Activated CD4-positive, alpha-beta T cell treated with anti-CD3 and anti-CD28 coated beads, Interleukin-2, amount 10 ng/mL, durations not matched to agents 7 days and 5 days (primary cell): ENCODE measurements at places on chromosomes 7 and 10.
A peak's percentile ranks its signal among the peaks of the same experiment; 100 is the strongest.

DNA sequence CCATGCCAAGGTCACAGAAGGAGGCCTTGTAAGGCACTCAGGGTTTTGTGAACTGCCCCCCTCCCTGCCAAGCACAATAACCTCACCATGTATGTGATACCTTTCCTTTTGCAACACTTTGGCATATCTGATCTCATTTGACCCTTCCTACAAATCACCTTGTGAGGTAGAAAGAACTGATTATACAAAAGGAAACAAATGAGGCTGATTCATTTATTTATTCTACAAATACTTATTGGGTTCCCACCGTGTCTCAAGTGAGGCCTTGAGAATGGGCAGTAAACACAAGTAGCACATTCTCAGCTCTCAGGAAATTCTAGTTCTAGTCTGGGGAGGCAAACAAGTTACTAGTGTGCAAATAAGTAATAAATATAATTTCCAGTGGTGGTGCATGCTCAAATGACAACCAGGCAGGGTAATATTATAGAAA, 19.6 kb downstream of the PLCE1 start:
- no peak for DNase-seq

DNA sequence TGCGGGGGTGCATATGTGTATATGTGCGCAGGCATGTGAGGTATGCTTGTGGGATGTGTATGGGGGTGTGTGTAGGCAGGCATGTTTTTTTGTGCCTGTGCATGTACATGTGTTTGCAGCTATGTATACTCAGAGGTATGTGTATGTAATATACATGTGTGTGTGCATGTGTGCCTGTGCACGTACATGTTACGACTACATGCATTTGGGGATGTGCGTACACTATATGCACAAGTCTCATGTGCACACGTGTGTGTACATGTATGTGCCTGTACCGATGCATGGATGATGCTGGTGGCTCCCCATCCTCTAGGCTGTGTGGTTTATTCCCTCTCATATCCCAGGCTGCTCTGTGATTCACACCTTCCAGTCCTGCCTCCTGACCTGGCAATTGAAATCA, 69.2 kb downstream of the C10orf105 start:
- DNase-seq, result no peak

- no peak for DNase-seq
Measured at GRCh38 chr10:26911811-26912461, 51.2 kb upstream of the ABI1 start.

GRCh38 chr10:27145937-27146336, 8.2 kb downstream of the YME1L1 start:
- DNase-seq, result no peak

DNA sequence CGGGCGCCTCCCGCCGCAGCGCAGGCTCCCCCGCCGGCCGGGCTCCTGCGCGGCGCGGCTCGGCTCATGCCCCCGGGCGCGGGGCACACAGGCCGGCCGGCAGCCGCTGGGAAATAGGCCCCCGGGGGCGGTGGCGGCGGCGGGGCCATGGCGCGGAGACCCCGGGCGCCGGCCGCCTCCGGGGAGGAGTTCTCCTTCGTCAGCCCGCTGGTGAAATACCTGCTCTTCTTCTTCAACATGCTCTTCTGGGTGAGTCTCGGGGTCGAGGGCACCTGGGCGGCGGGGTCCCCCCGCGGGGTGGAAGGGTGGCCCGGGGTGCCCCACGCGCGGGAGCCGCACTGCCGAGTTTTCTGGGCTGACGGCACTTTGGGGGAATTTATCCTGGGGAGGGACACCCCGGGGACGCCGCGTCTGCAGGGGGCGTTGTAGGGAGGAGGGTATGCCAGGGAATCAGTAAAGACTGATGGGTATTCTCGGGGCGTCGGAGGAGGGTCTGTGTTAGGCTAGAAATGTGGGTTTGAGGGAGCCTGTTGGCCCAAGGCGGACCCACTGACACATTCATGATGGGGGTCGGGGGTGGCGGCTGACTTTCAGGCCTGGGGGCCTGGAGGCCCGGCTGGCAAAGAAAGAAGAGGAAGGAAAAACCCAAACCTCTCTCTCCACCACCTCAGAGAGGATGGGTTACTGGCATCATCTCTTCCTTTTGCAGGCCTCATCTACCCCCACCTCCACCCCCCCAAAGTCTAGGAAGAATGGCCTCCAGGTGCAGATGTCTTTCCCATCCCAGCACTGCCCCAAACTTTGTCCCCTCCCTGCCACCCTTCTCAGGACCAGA, 544 bp downstream of the TSPAN33 start:
- peak; percentile 22 for DNase-seq

GRCh38 chr7:874031-874749, 2.2 kb upstream of the GET4 start:
- no peak for DNase-seq

- no peak for DNase-seq
Measured at GRCh38 chr7:12583176-12583575, 12.7 kb downstream of the SCIN start.

- DNase-seq, result no peak
Measured at GRCh38 chr7:154741131-154741530, 261.8 kb downstream of the PAXIP1 start.

- no peak for DNase-seq
Measured at GRCh38 chr10:20963056-20963455, 65.9 kb upstream of the NEBL start.

- DNase-seq, result no peak
Measured at GRCh38 chr10:27724287-27724686, 21.3 kb downstream of the MKX start.

DNA sequence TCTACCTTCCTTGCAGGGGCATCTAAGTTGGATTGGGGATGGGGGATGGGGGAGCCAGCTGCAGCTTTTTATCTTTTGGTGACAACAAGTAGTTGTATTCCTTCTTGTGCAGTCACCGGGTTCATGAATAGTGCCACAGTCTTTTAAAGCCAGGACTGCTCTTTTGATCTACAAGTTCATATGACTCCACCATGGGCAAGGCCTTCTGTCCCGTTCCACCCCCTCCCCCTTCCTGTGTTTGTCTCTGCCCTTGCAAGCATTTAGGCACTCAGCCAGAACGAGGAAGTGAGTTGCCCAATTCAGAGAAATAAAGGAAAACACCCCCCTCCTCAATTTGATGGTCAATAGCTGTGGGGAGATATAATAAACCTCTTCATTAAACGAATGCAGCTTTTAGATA, 44.8 kb upstream of the EGR2 start:
- no peak for DNase-seq

GRCh38 chr7:17136126-17136525, 162.3 kb upstream of the AHR start:
- no peak for DNase-seq

- no peak for DNase-seq
Measured at GRCh38 chr10:79542626-79543025, 17.6 kb downstream of the SFTPA2 start.

DNA sequence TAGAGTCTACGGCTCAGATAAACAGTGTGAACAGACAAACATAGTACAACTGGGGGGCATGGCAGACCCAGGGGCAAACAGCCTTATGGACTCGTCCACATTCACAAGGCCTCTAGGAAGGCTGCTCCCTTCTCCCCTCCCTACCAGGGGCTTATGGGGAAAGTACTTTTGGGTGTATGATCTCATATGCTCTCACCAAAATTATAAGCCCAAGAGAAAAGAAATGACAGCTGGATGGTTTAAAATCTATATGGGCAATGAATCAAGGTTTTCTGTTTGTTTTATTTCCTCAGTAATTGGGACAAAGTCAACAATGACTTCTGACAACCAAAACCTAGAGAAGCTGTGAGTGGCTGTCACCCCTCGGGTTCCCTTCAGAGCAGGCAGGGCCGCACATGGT, 144.4 kb downstream of the PKD1L1 start:
- DNase-seq, result no peak

DNA sequence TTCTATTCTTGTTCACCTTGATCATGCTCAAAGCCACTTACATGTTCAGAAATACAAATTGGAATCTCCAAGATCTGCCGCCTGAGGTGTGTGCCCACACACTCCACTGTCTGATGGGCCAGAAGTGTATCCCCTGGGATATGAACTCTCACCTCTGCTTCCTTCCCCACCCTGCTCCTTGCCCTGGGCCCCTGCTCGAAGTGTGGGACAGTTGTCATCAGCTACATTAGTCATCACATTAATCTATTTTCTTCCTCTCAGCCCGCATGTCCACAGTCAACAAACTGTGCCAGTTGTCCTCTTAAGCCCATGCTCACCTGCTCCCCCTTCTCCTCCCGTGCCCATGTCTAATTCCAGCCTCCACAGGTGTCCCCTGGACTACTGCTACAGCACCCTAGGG, 154.7 kb downstream of the PTPN20 start:
- DNase-seq, result no peak

- DNase-seq, result no peak
Measured at GRCh38 chr10:132136689-132137088, 50.1 kb upstream of the DPYSL4 start.

- no peak for DNase-seq
Measured at GRCh38 chr7:8210845-8211724, 50.9 kb downstream of the ICA1 start.

GRCh38 chr7:36045326-36045725, 107.7 kb upstream of the EEPD1 start:
- no peak for DNase-seq

GRCh38 chr7:140863184-140863583, 61.5 kb downstream of the BRAF start:
- DNase-seq, result no peak
